D341Med (cell line): ENCODE measurements at places on chromosomes 4 and X.

- DNase-seq = peak; percentile 27
These were observed 427 bp downstream of the ZNF182 start for GRCh38 chrX:48003367-48003757.

DNA sequence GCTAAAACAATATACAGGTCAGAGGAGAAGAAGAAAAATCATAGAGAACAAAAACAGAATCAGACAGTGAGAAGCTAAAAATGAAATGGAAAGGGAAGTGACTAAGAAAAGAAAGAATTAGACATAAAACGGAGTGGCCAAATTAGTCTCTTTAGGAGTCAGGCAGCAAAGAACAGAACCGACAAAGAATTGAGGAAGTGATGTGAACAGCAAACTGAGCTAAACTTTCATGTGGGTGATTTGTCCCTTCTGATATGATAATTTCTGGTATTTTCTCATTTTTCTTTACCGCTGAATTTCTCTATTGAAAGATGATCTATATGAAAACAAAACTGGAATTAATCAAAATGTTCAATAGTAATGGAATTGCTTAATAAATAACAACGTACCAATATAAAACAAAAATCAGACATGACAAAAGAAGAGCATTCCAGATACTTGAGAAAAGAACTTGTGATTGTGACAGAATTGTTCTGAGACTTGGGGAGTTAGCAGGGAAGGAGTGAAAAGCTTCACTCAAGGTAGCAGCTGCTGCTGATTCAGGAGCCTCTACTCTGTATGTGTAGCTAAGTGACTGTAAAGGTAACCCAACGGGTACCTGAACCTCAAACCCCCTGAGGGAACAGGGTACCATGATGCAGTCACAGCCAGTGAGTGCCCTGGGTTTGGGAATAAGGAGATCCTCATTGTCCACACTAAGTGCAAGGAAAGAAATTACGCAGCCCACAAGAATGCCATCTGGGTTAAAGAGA, 8.8 kb downstream of the TAPT1 start:
- DNase-seq = no peak

GRCh38 chr4:7598939-7599790, 164.4 kb upstream of the PSAPL1 start:
- no peak for DNase-seq

DNA sequence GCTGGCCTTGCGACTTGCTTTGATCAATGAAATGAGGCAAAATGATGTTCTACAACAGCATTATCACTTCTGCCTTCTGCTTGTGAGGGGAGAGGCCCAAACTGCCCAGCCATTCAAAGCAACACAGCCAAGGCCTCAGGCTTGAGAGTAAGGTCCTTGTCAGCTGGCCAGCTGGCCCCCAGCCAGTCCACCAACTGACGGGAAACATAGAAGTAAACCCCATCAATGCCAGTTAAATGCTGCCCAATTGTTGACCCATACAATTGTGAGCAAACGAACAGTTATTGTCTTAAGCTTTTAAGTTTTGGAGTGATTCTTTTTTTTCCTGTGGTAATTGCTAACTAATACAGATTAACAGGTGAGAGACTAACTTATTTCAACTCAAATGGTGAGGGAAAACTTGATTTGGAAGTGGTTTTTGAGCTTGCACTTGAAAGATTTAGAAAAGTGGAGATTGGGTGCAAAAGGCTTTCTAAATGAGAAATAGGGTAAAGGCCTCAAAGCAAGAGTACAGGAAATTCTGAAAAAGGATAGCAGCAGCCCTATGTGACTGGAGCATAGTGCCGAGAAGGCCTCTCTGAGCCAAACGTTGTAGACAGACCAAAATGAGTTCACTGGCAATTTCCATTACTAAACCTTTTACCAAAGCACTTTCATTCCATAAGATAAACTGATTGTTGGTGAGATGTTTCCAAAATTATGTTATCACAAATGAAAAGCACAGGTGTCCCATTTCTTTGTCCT, 66.9 kb downstream of the ARHGEF38 start:
- DNase-seq = no peak

DNA sequence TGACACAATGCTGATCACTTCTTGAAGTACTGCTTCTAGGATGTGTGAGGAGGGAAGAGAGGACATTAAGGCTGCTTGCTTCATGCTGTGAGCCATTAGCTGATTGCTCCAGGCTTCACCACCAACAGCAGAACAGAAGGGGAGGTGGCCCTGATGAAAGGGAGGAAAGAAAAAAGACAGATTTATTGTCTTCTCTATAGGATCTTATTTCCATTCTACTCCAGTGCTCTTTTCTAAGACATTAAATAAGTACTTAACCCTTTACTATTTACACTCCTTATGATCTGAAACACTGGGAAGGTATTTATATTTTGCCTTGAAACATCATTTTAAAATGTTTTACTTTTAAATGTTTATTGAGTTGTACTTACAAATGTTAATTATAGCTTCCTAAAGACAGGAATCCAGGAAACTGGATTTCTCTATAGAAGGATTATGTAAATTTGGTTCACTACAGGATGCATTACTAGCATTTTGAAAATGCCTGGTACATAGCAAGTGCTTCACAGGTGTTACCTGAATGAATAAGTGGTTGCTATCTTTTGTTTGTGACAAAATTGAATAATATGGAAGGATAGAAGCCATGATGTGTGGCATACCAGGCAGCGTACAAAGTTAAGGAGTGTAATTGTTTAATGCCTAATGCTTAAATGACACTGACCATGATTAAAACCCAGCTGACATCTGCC, 680.9 kb upstream of the ATOH1 start:
- no peak for DNase-seq

GRCh38 chrX:119759248-119759766, 919 bp downstream of the SOWAHD start:
- DNase-seq = no peak

DNA sequence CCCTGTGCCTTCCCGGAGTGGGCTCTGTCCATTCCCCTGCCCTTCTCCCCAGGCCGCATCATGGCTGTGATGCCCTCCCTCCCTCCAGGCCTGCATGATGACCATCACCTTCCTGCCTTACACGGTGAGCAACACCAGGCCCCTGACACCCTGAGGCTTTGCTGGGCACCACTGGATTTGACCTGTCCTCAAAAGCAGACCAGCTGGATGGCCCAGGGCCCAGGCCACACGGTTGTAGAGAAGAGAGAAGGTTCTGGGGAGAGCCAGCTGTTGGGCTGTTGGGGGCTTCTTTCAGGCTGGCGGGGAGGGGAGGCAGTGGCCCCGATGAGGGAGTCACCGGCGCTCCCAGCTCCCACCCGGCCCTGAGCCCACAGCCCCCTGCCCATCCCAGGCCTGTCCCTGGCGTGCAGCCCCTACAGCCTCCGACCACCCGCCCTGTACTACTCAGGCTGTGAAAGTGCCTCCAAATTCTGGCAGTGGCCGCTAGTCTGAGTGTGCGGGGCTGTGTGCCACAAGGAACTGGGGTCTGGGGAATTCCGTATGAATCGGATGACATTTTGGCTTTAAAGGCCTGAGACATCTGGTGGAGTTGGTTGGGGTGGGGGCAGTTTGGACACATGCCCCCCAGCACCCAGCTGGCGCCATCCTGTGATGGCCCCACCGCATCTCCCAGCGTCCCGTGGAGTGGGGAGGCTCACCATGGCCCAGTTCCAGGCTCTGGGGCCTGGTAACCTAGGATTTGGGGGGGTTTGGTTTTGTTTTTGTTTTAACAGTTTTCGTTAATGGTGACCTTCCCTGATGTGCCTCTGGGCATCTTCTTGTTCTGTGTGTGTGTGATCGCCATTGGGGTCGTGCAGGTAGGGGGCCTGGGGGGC, 19.6 kb downstream of the TMEM175 start:
- peak; percentile 28 for DNase-seq

DNA sequence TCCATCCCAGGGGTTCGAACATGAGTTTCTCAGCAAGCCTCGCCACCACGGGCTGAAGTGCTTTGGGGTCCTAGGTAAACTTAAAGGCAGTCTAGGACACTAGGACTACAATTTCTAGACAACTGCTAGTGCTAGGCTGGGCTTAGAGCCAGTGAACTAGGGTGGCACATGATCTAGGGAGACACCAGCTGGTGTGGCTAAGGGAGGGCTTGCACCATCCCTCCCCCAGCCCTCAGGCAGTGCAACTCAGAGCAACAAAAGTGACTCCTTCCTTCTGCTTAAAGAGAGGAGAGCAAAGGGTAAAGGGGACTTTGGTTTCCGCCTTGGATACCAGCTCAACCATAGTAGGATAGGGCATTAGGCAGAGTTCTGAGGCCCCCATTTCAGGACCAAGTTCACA, 162.5 kb upstream of the AFF2 start:
- DNase-seq = no peak

- no peak for DNase-seq
These were observed 203.5 kb downstream of the PPARGC1A start for GRCh38 chr4:23686169-23686897.

DNA sequence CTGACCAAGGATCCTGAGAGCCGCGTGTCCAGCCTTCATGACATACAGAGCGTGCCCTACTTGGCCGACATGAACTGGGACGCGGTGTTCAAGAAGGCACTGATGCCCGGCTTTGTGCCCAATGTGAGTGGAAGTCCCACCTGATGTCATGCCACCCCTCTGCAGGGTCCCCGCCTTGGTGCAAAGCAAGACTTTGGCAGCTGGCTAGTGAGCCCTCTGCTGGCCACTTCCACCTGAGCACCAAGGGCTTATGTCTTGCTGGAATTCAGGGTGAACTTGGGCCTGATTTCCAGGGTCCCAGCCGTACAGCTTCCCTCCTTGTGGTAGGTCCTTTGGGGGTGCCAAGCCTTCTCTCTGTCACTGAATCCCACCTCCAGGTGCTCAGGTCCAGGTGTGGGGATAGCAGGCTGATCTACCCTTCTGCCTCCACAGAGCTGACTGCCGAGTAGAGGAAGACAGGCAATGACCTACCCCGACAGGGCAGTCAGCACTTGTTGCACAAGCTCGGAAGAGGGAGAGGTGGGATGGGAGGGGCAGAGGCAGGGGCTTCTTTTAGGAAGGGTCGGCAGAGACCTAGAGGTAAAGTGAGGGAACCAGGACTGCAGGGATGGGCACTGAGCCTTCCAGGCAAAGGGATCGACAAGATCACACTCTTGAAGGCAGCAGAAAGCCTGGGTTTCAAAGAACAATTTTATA, 248.1 kb downstream of the EVC2 start:
- DNase-seq = no peak

GRCh38 chrX:156001667-156002021, 4.1 kb downstream of the IL9R start:
- DNase-seq = no peak

DNA sequence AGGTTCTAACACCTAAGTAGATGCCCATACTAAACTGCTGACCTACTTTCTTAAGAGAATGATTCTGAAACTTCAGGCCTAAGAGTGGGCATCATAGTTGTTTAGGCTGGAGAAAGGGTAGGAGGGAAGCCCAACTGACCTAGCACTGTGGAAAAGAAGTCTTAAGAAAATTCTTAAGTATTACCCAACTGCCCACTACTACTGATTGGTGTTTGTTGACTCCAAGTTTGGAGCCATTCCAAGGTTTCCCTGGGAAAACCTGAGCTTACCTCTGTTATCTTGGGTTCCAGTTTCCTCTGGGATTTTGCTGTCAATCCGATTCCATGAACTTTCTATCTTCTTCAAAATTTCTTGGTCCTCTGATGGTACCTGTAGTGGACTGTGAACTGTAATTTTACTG, 23.9 kb downstream of the ANKRD17 start:
- DNase-seq = no peak

GRCh38 chr4:122764821-122765215, 32.3 kb downstream of the BBS12 start:
- DNase-seq = no peak

DNA sequence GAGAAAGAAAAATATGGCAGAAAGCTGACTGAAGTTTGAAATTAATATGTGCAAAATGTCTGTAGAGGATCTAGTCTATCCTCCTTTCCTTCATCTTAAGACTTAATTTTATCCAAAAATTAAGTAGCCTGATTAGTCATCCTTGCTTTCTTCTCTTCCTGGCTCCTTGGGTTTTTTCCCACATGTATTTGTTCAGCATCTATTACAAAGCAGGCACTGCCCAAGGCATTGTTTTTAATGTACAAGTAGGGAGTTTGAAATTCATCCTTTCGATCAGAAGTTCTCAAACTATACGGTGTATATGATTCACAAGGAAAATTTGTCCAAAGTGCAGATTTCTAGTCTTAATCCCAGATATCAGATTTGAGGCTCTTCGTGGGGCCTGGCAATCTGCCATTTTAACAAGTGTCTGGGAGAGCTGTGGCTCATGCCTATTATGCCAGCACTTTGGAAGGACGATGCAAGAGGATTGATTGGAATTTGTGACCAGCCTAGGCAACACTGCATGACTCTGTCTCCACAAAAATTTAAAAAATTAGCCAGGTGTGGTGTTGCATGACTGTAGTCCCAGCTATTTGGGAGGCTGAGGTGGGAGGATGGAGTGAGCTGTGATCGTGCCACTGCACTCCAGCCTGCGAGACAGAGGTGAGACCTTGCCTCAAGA, 19.4 kb upstream of the YTHDC1 start:
- DNase-seq = no peak

GRCh38 chr4:156158747-156159146, 205.1 kb upstream of the CTSO start:
- no peak for DNase-seq

DNA sequence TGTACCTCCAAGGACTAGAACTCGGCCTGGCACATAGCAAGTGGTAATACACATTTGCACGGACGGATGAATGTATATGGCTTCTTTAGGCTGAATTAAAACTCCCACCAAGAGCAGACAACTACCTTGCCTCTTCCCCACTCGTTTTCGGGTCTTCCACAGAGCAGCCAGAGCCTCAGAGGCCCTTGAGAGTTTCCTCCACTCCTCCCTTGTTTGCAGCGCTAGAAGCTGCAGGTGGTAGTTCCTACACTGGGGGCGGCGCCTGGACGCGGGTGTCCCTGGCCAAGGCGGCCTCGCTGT, 10.2 kb upstream of the INTU start:
- DNase-seq = no peak

DNA sequence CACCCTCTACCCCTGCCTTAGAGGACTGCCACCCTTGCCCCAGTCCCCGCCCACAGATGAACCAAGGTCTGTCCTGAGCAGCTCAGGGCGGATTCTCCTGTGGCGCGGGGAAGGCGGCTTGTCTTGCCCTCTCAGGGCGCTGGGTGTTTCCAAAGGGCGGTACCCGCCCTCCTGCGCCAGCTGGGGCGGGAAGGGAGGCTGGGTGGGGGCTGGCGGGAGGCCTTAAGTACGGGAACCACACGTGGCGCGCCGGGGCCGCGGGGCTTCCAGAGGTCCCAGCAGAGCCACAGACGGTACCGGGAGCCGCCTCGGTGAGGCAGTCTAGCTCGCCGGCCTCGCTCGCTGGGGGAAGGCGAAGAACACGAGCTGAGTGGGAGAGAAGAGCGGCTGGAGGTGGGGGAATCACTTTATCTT, 361.1 kb downstream of the MID1IP1 start:
- no peak for DNase-seq

- peak; percentile 45 for DNase-seq
These were observed 35.1 kb downstream of the ENPEP start for GRCh38 chr4:110510955-110511544.

- DNase-seq = no peak
These were observed 23.3 kb downstream of the PPARGC1A start for GRCh38 chr4:23866450-23867075.

- no peak for DNase-seq
These were observed 81.7 kb downstream of the CBR4 start for GRCh38 chr4:168928346-168928745.

- no peak for DNase-seq
These were observed 72.5 kb downstream of the LRBA start for GRCh38 chr4:150942539-150942938.

GRCh38 chrX:155888139-155888538, 7.0 kb downstream of the VAMP7 start:
- DNase-seq = no peak
